ENCODE measurements at places on chromosomes 5 and 9. TPM values are rescaled to one million over a fixed set of nuclear protein-coding genes. Genes with fewer than 3 reads are reported as not detected.

The DOCK2 gene
- total RNA-seq, result 526 TPM

The NIPBL gene
- total RNA-seq, result 56.8 TPM

- no peak for DNase-seq
- H3K36me3 ChIP-seq, result no peaks in the 10 kb centered on the region
- H3K27ac ChIP-seq, result peak overlapping the region; percentile 50
- H3K27me3 ChIP-seq, result peaks cover 15% of the 10 kb centered on the region
Measured at GRCh38 chr5:150213530-150213929, 23.7 kb downstream of the SLC6A7 start.

GRCh38 chr9:89529243-89530035, 31.5 kb upstream of the SEMA4D start:
- peaks cover 6% of the 10 kb centered on the region for H3K36me3 ChIP-seq
- H3K27ac ChIP-seq, result peak overlapping the region; percentile 94
- peak overlapping the region; percentile 59 for H3K4me3 ChIP-seq
- DNase-seq, result no peak
- no peaks in the 10 kb centered on the region for H3K27me3 ChIP-seq
- H3K4me1 ChIP-seq, result peaks cover 90% of the 10 kb centered on the region

DNA sequence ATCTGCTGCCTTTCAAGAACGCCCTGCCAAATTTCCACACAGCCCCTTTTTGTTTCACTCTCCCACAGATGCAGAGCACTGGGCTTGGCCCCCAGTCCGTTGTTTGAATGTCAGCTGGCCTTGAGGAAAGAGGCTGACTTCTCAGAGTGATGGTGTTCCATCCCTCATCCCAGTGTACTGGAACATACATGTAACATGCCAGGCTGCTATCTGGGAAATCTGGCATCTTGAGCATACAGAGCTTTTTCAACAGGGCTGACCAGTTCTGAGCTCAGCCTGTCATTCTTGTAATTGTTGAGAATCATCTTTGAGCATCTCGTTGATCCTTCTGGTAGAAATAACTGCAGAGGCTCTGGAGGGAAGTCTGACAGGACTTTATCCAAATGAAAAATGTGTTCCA, 2.8 kb downstream of the GALNT10 start:
- H3K36me3 ChIP-seq, result peaks cover 4% of the 10 kb centered on the region
- DNase-seq, result no peak
- no peaks in the 10 kb centered on the region for H3K27me3 ChIP-seq
